ENCODE measurements at places on chromosomes 5 and 9. TPM values are rescaled to one million over a fixed set of nuclear protein-coding genes. Genes with fewer than 3 reads are reported as not detected.

The GLDC gene
- 22.8 TPM for total RNA-seq

The ADGRV1 gene
- 0.50 TPM for total RNA-seq

The TOR4A gene
- 48.3 TPM for total RNA-seq

The SMAD5 gene
- 88.8 TPM for total RNA-seq

The AMACR gene
- 9.0 TPM for total RNA-seq

The LPAR1 gene
- under 0.01 TPM for total RNA-seq

All from thoracic aorta endothelial cell (primary cell).